Astrocyte of the cerebellum (primary cell): ENCODE measurements at places on chromosomes 3 and 15.

DNA sequence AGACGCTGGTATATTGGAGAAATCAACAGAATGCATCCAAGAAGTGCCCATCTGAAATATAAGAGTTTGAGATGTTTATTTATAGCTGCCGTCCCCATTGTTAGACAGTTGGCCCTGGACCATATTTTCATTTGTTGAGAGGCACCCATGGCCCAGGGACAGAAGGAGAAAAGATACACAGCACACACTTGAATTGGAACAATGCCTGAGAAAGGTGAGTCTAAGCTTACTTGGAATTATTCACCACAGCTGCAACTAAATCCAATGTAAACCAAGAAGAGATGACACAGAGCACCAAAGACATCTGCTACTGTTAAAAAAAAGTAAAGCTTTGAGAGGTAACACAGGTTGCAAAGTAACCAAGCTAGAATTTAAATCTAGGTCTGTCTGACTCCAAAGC, 525.5 kb upstream of the NAALADL2 start:
- DNase-seq: no peak

- no peak for DNase-seq
Observed at GRCh38 chr3:187044206-187044605, 95.1 kb downstream of the RPL39L start.

DNA sequence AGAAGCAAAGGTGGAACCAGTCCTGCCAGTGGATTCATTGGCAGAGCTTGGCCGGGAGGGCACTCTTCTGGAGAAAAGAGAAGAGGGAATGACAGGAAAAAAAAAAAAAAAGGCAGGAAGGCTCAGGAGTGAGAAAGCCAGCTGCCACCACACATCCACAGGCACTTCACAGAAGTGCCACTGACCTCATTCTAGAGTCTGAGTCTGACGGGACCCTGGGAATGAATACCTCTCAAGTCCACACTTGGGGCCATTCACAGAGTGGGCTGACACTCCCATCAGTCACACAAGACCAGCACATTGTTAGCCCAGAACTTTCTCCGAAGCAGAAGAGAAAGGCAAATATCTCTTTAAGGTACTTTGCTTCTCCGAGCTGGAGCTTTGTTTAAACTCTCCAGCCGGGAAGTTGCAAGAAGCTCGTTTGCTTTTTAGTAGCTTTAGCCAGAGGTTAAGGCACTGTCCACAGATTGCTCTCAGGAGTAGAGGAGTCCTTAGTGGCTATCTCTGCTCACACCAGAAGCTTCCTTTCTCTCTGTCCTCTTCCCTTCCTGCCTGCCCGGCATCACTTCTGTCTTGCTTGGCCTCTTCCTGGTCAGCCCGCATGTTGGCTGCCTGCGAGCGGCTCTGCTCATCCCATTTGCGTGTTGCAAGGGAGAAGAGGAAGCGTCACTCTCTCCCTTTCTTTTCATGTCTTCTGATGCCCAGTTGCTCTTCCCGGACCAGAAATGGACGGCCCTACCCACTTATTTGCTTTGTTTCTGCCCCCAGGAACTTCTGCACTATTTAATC, 53.8 kb downstream of the CMTM6 start:
- DNase-seq: no peak

GRCh38 chr3:122510878-122511535, 3.7 kb downstream of the KPNA1 start:
- DNase-seq: no peak

- DNase-seq: no peak
Observed at GRCh38 chr3:128447561-128448013, 19.1 kb downstream of the DNAJB8 start.

- no peak for DNase-seq
Observed at GRCh38 chr3:61239871-61240270, 11.4 kb downstream of the FHIT start.

- no peak for DNase-seq
Observed at GRCh38 chr3:190089711-190090110, 31.0 kb downstream of the P3H2 start.

DNA sequence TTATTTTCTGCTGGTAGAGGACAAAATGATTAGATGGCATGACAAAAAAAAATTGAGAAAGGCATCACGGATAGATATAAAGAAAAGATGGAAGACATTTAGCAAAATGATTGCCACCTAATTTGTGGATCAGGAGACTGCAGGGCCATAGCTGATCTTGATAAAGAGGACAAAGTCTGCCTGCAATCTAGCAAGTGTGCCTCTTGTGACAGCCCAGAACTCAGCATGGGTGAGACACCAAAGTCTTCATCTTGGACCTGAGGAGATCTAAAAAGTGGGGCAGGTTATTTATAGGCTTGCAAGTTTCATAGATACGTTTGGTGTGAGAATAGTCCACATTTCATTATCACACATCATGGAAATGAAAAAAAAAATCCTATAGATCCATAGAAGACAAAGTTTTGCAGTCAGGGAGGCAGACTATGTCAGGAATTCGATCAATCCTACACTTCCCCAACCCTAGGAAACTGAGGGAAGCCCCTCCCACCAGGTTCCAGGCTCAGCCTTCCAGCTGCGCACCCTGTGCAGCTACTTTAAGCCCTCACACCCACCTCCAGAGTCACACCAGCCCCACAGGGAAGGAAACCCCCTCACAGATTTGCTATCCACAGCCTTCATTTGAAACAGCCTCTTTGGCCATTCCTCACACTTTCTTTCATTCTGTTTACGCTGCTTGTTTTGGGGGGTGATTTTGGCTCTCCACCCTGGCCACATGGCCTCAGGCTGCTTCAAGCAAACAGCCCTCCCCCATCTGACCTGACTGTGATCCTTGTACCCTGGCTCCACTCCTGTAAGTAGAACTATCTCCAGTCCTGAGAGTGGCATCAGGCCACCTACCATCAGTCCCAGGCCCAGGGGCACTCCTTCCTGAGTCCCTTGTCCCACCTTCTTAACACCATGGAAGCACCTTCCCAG, 28.1 kb upstream of the KLHL6 start:
- no peak for DNase-seq

GRCh38 chr3:85781806-85782205, 823.0 kb downstream of the CADM2 start:
- DNase-seq: peak; percentile 18

GRCh38 chr3:194874783-194875182, 189.1 kb downstream of the FAM43A start:
- DNase-seq: no peak

DNA sequence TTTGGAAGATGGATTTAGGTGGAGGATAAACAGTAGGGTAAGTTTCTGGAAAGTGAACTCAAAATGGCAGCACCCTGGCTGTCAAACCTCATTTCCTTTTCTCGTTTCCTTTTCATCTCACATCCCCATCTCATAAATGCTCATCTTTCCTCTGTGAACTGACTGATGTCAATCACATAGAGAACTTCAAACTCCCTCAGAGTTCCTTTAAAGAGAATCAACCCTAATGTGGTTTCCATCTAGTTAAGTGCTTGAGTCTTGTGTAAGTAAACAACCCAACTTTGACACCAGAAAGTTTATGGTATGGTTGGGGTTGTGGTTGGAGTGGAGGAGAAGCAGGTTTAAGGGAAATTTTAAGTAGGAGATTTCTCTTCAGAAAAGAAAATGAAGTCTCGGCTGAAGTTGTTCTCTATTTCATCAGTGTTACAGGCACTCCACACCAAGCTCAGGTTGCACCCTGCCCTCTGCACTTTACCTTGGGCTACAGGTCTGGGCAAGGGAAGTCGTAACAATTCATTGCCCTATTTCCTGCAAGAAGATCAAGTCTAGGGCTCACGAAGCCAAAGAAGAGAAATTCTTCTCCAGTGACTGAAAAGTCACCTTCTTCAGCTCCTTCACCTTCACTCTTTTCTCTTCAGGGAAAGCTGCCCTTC, 34.4 kb upstream of the TNIK start:
- no peak for DNase-seq

GRCh38 chr3:11655196-11655928, 11.6 kb upstream of the VGLL4 start:
- DNase-seq: no peak

- DNase-seq: peak; percentile 8
Observed at GRCh38 chr15:89647191-89647851, 7.9 kb downstream of the KIF7 start.

- no peak for DNase-seq
Observed at GRCh38 chr15:94386351-94386750, 155.0 kb downstream of the MCTP2 start.

DNA sequence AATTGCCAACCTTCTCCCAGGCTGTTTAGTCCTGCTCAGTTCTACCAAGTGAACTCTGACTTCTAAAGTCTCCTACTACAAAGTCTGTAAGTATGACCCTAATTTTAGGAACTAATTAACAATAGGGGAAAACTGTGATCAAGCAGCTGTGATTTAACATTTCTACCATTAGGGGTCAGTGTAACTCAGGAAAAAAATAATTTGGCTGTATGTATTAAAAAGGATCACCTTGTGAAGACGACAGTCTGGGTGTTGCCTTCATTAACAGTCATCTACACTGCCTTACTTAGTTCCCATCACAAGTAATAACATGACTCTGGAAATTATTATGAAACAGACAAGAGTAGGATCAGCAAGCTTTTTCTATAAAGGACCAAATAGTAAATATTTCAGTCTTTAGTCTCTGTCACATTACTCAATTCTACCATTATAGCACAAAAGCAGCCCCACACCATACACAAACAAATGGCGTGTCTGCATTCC, 4.2 kb upstream of the NPHP3 start:
- DNase-seq: peak; percentile 19

- no peak for DNase-seq
Observed at GRCh38 chr3:54900838-54901591, 26.8 kb downstream of the LRTM1 start.

GRCh38 chr15:58360421-58361090, 71.2 kb upstream of the LIPC start:
- DNase-seq: no peak

GRCh38 chr3:138468886-138469285, 34.5 kb downstream of the ESYT3 start:
- no peak for DNase-seq
